ENCODE measurements at places on chromosomes 6 and 20.

DNA sequence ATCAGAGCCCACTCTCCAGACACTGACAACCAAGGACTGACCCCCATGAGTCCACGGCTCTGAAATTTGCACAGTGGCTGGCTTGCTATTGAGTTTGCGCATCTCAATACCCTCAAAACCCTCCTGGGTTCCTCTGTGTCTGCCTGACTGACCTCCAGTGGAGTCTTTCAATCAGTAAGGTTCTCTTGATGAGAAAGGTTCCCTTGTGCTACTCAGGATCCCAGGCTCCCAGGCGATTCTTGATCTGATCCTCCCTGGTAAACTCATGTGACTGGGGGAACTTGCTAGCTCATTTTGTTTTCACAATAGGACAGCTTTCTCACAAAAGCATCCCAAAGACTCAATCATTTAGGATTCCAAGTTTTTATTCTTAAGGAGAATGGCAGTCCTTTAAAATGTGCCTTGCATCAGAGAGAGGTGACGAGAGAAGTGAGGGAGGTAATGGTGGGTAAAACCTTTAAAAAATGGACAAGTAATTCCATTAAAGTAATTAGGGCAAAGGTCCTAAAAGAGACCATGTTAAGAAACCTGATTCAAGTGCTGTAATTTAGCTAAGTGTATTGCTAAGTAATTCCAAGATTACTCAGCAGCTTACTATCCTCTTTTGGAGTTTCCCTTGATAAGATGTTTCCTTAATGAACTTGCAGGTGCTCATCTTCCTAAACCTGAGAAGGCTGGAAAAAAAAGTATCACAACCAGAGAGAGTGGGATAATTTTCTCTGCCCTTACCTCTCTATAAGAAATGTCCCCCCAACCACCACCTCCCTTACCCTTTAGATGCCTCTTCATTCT lies 304.7 kb upstream of the SGK1 start:
- H3K27ac ChIP-seq: no peak overlapping the region
- no peaks in the 10 kb centered on the region for H3K36me3 ChIP-seq
- no peak overlapping the region for H3K4me3 ChIP-seq
- H3K4me1 ChIP-seq: no peaks in the 10 kb centered on the region

DNA sequence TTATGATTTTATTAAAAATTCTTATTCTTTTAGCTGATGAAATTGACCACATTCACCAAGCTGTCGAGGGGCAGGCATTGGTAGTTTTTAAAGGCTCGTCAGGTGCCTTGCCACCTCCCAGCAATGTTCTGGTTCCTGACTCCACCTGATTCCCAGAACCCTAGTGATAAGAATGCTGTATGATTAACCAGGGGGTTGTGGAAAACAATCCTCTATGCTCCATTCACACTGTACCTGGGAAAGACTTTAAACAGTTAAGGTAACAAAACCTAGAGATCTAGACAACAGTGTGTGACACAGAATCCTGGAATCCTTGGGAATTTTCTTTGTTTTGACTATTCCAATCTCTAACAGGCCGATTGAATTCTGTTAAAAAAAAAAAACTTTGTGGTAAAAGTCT lies 165.7 kb upstream of the OLIG3 start:
- no peak for DNase-seq
- H3K27me3 ChIP-seq: no peaks in the 10 kb centered on the region
- H3K4me3 ChIP-seq: no peak overlapping the region

DNA sequence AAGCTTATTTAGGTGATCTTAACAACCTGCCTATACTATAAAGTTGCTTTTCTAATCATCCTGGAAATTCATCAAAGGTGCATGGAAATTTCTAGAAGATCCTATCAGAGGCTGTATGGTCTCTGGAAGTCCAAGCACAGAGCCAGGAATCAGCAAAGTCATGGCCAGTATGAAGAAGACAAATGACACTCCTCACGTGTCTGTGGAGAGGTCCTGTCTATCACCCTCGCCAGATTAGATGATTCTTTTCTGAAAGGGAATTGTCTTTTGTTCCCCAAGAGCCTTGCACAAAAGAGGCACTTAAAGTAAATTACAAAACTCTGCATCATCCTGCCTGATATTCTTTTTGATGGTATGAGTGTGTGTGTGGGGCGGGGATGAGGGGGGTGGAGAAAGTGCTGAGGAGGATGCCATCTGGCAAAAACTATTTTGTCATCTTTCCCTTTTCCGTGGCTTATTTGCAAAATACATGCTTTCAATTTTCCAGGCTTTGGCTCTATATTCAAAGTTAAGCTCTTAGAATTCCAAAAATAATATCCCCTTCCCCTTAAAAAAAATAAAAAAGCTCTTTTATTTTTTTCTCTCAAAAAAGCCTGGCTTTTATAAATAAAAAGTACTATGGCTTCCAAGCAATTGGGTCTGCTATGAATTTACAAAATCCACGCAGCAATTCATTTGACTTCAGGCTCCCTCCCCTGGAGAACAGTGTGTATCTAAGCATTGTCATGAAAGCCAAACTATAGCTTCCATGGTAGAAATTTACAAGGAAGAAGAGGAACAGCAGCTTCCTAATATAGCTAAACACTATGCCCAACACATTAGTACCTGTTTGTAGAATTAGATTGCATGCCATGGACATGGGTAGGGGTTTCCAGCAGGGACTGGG lies 185.2 kb upstream of the ARG1 start:
- no peaks in the 10 kb centered on the region for H3K36me3 ChIP-seq
- H3K27me3 ChIP-seq: no peaks in the 10 kb centered on the region
- no peak overlapping the region for H3K27ac ChIP-seq
- no peaks in the 10 kb centered on the region for H3K4me1 ChIP-seq
- no peak for DNase-seq
- no peak overlapping the region for H3K4me3 ChIP-seq

DNA sequence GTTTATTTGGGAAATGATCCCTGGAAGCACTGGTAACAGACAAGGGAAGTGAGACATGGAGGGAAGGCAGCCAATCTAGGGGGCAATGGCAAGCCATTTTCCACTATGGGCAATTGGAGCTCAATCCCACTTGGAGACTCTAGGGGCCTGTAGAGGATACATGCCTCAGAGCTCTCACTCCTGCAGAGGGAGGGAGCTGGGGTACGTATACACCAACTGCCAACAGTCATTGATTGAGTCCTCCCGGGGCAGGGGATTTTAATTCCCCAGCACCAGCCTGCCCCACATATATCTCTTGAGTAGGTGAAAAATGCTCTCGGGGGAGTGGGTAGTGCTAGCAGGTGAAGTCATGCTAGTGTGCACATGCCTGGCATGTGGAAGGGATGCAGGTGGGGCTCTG lies 78.9 kb upstream of the KCNK16 start:
- H3K4me3 ChIP-seq: no peak overlapping the region
- H3K27ac ChIP-seq: no peak overlapping the region
- H3K4me1 ChIP-seq: no peaks in the 10 kb centered on the region
- no peak for DNase-seq
- no peaks in the 10 kb centered on the region for H3K27me3 ChIP-seq
